Breast epithelium (tissue), 4 donors: ENCODE measurements at places on chromosomes 6 and 20. TPM values are rescaled to one million over a fixed set of nuclear protein-coding genes. Genes with fewer than 3 reads are reported as not detected.

Gene NKAIN2
- 0.48 TPM for total RNA-seq

Gene ASF1A
- total RNA-seq: 10.5 TPM

DNA sequence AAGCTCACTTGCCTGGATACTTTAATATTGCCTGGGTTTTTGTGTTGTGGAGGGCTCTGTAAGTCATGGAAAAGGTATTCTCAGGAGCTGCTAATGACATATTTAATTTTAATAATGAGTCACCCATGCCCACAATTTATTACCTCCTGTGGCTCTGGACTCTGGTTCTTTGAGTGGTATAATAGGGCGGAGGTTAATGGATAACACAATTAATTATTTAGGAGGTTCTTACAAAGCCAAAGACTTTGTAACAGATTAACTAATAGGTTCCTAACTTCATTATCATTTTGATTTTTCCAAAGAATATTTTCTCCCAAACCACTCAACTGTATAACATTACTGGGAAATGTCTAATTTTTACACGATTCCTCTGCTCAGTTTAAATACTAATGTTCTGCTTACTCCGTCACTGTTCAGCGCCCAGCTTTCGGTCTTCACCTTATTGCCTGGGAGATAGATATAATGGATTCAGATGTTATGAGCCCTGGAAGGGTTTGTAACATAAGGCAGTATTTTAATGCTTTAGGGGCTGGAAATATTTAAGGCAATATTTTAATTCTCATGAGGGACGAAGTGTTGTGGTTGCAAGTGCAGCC is 29.4 kb downstream of the PHACTR3 start:
- no peak for DNase-seq

- DNase-seq: no peak
Measured at GRCh38 chr20:48921883-48922820, 641 bp downstream of the ARFGEF2 start.

- DNase-seq: no peak
Measured at GRCh38 chr20:41300886-41301285, 16.6 kb downstream of the ZHX3 start.
